ENCODE measurements at places on chromosomes 7 and 10.
A peak's percentile ranks its signal among the peaks of the same experiment; 100 is the strongest.

GRCh38 chr10:100827819-100828737 lies 82.7 kb downstream of the PAX2 start:
- no peak for DNase-seq

GRCh38 chr7:2072042-2072441 lies 160.7 kb downstream of the MAD1L1 start:
- DNase-seq, result no peak

DNA sequence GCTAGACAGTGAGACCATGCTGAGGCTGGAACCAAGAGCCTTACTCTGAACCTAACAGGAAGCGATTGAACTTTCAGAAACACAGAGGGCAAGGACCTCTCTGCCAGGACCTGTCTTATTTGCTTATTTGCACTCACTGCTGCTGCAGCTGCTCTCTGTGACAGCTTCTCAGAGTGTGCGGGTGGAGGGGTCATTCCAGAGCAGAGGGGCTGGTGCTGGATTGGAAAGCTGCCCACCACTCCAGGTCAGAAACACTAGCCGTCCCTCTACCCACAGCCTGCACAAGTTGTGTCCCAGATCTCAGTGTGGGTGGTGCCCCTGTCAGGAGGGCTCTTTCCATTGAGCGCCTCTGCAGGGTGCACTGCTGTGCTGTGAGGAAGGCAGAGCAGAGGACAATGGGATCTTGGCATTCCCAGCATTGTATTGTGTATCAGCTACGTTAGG lies 126.2 kb downstream of the CCNY start:
- peak; percentile 1 for DNase-seq

GRCh38 chr10:23412223-23412622 lies 26.7 kb upstream of the OTUD1 start:
- DNase-seq, result no peak

DNA sequence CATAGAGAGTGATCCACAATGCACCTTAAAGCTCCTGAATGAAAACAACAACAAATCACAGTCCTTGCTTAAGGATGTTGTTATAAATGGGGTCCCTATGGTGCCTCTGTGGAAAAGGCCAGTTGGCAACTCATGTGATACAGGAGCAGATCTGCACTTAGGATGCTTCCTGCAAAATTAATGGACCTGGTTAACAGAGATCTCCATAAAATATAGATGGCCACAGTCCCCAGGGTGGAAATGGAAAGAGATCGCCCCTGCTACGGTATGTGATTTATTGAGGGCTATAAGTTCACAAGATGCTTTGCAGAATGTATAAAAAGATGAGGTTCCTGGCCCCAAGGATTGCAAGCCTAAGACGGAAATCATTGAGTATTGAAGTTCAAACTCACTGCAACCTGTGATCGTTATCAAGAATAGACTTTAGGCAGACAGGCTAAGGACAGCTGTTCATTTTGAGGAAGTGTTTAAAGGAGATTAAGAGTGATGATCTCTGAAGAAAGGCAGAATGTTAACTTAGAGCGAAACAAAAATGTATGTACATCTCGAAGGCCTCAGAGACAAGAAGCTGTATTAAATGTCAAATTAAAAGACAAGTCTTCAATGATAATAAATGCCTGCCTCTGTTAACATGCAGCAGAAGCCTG lies 174.1 kb upstream of the PLPP4 start:
- no peak for DNase-seq

- no peak for DNase-seq
These were observed 26.7 kb upstream of the CYCS start for GRCh38 chr7:25151773-25152172.

DNA sequence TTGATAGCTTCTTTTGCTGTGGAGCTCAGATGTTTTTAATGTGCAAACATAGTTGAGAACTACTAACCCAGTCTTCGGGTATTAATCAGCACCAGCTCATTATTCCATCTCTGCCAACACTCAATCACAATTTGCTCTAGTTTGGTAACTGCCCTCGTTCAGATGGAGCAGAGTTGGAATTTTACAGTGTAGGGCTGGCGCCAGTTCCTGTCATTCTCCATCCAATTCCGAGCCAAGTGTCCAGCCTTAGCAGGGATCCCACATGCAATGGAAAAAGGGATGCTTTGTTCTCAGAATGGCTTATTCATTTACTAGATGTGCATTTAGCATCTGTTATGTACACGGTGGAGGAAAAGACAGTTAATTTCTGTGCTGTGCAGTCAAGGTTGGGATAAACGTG lies 504.5 kb upstream of the GALNT17 start:
- no peak for DNase-seq

DNA sequence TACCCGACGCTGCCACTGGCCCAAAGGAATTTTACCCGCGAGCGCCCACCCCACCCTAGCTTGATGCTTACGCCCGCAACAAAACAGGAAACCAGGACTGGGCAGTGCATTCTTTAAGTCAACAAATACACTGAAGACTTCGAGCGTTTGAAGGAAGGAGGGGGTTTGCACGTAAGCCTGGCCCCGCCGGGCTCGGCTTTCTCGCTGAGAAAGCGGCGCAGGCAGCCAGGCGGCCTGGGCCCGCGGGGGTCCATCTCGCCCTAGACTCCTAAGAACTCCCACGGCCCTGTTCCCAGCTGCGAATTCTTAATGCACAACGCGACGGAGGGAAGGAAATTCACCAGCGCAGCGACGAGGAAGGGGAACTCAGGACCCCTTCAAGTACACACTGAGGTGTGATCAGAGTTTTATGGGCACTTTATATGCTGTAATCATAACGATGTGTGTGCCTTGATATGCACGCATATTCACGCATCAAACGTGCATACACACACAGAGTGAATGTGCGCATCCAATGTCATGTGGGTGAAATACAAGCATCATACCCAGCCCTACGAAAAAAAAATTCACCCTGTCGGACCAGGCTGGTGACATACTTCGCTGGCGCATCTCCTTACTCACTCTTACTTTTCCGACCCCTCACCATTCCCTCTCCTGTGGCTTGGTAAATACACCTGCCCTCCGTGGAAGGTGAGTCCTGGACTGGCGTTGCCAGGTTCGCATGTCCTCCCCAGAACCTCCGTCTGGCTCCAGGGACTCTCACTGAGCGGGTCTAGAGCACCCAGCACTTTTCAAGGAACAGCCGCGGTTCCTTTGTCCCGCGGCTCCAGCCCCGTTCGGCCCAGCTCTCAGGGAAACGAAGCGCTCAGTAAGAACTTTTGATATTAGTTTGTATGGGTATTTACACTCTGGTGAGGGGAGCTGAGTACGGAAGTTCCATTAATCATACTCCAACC lies 5.7 kb upstream of the HOXA13 start:
- DNase-seq, result no peak

DNA sequence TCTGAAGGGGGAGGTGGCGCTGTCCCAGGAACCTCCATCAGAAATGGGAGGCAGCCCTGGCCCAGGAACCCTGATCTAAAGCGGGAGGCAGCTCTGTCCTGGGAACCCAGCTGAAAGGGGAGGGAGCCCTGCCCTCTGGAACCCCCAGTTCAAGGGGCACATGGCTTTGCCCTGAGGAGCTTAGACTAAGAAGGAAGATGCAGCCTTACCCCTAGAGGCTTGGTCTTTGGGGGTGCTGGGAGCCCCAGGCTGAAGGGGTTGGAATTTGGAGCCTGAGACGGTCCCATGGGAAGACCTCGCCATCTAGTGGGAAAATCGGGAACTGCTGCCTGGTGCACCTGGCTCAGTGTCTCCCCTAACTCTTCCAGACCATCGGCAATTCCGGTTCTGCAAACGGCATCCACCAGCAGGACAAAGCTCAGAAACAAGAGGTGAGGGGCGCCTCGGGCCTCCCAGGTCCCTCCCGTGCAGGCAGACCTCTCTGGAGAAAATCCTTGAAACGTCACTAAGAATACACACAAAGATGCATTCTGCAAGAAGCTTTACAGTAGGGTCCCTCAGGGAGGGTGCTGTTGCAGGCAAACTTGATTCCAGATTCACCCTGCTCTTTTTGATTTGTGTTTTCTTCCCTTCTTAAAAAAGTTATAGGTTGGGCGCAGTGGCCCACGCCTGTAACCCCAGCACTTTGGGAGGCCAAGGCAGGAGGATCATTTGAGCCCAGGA lies 52.4 kb upstream of the GTF2IRD1 start:
- DNase-seq, result peak; percentile 68

Data from NCI-H1092 treated with DMSO at 0.1 percent for 48 hours (cell line).